GM23248 (cell line): ENCODE measurements at places on chromosomes 12 and 14.

DNA sequence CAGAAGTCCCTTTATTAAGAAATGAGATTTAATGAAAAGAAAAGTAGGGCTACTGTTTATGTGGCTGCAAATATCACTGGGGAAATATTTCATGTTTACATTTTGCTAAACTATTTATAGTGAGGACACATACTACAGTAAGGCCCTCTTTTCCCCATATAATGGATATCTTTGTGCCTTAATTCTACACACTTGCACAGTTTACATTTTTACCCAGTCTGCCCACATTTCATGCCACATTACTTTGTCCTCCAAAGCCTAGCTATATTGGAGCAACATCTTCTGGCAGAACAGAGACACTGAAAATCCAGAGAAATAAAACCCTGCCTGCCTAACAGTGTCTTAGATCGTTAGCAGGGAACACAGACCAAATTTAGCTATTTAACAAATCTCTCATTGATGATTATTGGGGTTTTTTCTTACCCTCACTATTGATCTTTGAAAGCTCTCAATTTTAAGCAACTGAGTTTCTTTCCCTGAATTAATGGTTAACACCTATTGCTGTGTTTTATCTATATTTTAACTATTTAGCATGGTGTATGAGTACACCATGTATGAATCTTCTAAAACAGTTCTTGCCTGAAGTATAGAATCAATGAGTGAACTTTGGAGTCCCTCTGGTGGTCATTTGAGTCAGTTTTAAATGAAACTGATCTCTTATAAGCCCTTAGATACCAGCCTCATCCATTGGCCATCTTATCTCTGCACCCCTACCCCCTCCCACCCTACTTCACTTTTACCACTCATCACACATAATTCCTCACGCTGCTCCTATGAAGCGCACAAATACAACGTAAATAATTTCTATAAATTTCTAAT is 170.2 kb downstream of the BCAT1 start:
- no peaks in the 10 kb centered on the region for H3K36me3 ChIP-seq
- peak; percentile 47 for DNase-seq
- peaks cover 19% of the 10 kb centered on the region for H3K27me3 ChIP-seq
- no peaks in the 10 kb centered on the region for H3K4me1 ChIP-seq
- H3K4me3 ChIP-seq = no peak overlapping the region

- H3K27ac ChIP-seq = peak overlapping the region; percentile 40
- H3K4me1 ChIP-seq = peaks cover 9% of the 10 kb centered on the region; the same call in 1 of the 2 replicates
- H3K27me3 ChIP-seq = no peaks in the 10 kb centered on the region
Observed at GRCh38 chr14:53153702-53154112, 584 bp upstream of the DDHD1 start.

- no peak for DNase-seq
- no peaks in the 10 kb centered on the region for H3K27me3 ChIP-seq
- H3K27ac ChIP-seq = no peak overlapping the region
- no peak overlapping the region for H3K4me3 ChIP-seq
- H3K36me3 ChIP-seq = no peaks in the 10 kb centered on the region
Observed at GRCh38 chr12:8818526-8818925, 3.9 kb upstream of the A2ML1 start.

- no peaks in the 10 kb centered on the region for H3K36me3 ChIP-seq
- DNase-seq = peak; percentile 43
- H3K4me3 ChIP-seq = no peak overlapping the region
- H3K27me3 ChIP-seq = no peaks in the 10 kb centered on the region
Observed at GRCh38 chr14:106883218-106883692, 1356.9 kb downstream of the TMEM121 start.

DNA sequence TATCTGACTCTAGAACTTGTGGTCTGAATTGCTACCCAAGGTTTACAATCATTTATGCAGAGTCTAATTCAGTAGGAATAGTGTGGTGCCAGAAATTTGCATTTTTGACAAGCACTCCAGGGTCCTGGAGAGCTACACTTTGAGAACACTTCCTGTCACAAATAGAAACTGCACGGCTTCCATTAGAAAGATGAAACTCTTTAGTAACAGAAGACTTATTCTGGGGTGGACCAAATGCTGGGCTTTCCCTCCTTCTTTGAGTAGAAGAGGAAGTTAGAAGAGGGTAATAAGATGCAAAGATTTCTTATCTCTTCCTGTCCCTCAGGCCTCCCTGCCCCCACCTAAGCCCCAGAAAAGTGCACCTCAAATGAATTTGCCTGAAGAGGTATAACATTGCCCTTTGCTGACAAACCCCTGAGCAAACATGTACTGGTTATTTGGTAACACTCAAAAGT is 28.4 kb downstream of the DGLUCY start:
- no peaks in the 10 kb centered on the region for H3K36me3 ChIP-seq
- H3K4me3 ChIP-seq = no peak overlapping the region
- DNase-seq = no peak
- H3K27me3 ChIP-seq = no peaks in the 10 kb centered on the region
